CD4-positive, alpha-beta memory T cell (primary cell): ENCODE measurements at places on chromosomes 3 and 15.

DNA sequence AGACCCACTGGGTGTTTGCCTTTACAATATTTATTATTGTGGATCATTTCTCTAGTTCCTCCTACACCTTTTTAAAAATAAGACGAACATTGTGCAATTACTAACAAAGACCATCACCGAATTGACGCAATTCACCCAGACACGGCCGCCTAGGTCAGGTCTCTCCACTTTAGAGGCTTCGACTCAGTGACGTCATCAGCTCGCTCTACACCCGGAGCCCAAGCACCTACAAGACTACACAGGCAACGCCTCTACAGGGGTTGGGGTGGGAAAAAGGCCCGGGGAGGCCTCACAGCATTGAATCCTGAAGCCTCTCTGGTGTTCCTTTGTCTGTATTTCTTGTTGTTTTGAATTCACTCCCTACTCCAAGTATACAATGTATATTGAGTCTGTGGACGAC, 16.6 kb downstream of the ZIC4 start:
- DNase-seq: no peak

DNA sequence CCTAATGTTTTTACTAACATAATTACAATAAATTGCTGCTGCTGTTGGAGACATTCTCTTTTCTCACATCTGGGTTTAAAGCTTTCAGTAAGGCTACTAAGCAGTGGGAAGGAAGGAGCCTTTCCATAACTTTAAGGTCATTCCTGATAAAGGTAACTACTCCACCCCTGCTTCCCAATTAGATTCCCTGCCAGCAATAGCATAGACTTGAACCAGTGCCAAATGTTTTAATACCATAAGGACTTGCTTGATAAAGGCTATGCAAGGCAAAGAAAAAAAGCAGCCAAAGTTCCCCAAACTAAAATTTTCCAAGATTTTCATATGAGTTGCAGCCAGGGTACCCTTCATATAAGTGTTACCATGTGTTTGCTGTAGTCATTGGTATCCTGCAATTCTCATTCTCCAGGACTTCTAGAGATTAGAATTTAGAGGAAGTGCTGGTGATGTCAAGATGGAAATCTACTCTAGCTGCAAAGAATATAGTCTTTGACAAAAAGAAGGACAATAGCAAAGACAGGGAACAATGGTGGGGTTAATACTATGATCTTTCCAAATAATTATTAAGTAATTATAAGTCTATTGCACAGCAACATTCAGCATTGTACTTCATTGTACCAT, 106.1 kb downstream of the FILIP1L start:
- DNase-seq: no peak

- DNase-seq: no peak
Measured at GRCh38 chr15:36925653-36926426, 174.5 kb downstream of the MEIS2 start.

DNA sequence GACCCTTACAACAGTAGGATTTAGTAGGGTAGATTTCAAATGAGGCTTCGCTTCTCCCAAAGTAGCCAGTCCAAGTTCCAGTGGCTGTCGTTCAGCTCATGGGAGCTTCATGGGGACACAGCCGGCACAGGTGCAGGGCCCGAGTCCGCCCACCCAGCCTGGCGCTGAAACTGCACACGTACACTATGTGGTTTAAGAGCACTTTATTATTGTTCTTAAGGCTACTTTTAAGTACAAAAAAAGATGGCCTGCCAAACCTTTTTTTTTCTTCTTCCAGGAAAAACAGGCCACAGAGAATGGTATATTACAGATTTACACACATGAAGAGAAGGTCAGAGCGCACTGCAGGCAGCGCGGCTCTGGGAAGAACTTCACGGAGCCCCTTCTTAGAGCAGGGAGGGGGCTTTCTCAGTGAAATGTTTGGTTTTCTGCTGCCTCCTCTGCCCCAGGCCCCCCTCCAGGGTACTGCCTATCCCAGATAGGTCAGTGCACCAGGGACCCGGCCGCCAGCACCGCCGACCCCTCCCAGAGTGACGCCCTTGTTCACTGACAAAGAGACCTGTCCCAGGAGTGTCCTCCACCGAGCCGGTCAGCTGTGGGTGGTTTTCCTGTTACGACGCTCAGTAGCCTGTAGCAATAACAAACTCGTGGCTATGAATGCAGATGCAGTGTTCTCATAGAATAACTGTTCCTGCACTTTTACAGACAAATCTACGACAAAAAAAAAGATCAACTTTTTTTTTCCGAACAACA, 87.7 kb downstream of the VGLL4 start:
- no peak for DNase-seq

- DNase-seq: no peak
Measured at GRCh38 chr3:150149651-150150051, 179.0 kb upstream of the PFN2 start.

DNA sequence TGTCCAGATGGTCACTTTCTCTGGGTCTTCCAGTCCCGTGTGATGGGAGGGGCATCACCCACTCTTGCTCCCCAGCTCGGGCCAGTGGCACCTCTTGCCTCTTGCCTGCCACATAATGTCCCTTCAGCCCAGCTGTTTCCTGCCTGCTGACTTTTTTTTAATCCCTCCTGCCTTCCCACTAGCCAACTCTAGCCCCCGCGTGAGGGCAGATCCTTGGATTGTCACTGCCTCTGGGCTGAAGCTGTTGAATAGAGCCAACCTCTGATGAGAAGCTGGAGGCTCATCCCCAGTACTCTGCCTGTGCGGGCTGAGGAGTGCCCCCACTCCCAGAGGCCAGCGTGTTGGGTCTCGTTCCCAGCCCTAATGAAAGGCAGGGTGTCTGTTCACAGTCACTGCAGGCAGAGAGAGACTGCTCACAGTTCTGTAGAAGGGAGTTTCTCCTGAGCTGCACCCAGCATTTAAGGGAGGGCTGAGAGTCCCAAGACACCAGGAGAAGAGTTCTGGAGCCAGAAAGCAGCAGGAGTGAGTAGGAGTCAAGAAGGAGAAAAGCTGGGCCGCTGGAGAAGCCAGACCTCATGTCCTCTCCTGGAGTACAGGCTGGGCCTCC, 30.1 kb upstream of the TIMP4 start:
- no peak for DNase-seq

DNA sequence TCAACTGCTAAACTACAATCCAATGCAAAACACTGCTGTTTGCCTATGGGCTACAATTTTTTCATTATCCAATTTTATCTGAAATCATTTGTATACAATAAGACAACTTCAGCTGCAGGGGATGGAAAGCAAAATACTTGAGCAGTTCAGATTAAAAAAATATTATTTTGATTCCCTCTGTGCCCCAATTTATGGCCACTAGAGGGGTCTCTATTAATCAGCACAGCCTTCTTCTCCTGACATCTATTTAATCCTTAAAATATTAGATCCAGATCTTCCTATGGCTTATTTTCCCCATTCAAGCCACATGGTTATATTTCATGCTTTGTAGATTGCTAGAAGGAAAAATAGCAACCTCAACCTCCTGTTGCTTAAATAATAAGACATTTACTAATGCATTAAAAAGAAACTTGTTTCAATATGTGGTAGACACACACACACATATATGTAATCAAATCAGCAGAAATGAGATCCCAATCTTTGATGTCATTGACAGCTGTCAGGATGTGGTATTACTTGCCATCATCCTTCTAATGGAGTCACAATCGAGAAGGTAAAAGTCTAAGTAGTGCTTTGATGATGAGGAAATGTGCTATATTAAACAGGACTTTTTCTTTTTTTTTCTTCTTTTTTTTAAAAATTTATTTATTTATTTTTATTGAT, 104.2 kb downstream of the P2RY1 start:
- no peak for DNase-seq

DNA sequence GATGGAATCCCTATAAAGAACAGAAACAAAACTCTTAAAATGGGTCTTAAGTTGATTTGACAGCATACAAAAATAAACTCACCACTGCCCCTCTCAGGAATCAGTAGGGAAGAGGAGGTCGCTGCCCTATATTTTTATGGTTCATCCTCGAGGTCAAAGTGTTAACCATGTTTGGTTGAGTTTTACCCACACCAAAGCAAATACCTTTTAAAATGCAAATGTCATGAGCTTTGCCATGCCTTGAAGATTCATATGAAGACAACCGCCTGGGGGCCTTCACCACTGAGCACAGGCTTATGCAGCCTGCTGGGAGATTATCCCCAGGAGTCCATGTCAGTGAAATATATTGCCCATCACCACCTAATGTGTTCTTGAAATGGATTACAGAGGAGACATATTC, 66.1 kb downstream of the GLB1 start:
- DNase-seq: peak; percentile 72

DNA sequence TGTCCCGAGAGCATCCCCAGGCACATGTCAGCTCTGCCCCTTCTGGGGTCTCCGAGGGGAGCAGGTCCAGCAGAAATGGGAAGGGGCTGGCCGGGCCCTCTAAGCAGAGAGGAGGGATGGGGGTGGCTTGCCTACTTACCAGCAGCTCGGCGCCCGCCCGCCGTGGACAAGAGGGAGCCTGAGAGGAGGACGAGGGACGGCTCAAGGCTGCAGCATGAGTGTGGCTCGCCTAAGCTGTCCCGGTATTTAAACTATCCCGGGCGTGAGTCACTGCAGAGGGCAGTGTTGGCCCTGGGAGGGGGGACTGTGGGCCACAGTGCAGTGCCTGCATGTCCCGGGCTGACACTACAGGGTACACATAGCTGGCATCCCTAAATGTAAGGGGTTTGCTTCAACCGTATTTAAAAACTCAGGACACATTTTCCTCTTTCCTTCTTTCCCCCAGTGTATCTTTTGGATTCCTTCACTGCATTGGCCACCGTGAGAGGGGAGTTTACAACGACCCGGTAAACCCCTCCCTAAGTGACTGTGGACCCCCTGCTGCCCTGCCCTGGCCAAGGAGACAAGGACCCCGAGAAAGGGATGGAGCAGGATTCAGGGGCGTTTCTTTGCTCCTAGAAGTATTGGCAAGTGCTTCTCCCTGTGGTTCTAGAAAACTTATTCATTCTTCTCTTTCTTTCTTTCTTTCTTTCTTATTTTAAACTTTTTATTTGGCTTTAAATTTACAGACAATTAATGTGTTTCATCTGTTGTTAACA, at the start of gene LRRC15:
LRRC15 (minus strand) TSS at position 222 of the 758 bp plus-strand sequence. CDS start 8,700 bp downstream, outside the sequence.
- DNase-seq: no peak

- DNase-seq: no peak
Measured at GRCh38 chr3:8494327-8494726, 7.3 kb upstream of the LMCD1 start.

DNA sequence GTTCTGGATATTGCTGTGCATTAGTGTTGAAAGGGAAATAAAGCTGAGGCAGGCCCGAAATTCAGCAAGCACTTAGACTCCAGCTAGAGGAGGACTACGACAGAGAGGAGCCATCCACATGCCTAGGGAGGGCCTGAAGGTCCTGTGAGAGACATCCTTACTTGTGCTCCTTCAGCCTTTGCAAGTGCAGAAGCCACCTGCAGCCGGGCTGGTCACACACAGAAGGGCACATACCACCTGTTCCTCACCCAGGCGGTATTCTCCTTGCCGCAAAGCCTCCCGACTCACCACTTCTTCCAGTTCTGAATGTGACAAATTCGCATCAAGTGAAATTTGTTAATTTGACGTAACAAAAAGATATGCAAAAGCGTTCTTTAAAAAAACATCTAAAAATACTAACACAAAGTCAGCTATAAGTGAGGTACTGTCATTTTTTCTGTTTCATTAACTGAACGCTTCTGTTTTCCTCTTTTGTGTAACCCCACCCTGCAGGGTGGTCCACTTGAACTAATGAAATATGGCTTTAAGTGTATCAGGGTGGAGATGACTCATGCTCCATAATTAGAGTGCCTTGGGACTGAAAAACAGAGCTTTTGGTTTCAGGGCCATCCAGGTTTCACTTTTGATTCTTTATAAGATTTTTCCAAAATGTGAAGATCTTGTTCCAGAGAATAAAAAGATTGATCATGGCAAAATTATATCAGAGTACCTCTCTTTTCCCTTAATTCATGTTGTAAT, 467.9 kb upstream of the ATP11B start:
- DNase-seq: no peak

- DNase-seq: no peak
Measured at GRCh38 chr3:184380627-184381260, 890 bp downstream of the CHRD start.

GRCh38 chr3:188343894-188344293, 189.9 kb downstream of the LPP start:
- DNase-seq: no peak

GRCh38 chr3:188319569-188319968, 165.6 kb downstream of the LPP start:
- no peak for DNase-seq

GRCh38 chr15:101492766-101493692, 3.5 kb upstream of the PCSK6 start:
- DNase-seq: no peak

DNA sequence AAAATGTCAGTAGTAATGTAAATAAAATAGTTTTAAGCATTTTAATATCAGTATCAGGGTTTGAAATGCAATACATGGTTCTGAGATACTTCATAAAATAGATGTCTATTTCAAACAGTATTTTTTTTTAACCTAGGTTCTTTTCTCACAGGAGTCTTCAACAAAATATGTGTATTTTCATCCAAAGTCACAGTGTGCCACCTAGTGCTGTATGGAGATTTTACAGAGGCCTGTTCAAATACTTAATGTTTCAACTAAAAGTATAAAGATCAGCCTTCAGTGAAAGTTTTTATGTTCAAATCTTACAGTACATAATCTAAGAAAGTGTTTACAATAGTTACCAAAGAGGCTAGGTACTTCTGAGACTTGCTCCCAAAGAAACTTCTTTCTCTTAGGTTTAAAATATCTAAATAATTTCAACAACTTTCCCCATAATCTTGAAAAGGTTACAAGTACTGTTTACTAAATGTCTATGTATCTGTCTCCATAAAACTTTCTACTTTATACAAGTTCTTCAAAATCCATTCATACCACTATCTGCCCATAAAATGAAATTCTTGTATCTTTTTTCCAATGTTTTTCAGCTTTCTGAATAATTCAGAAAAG, 38.3 kb downstream of the SCAPER start:
- DNase-seq: peak; percentile 15

DNA sequence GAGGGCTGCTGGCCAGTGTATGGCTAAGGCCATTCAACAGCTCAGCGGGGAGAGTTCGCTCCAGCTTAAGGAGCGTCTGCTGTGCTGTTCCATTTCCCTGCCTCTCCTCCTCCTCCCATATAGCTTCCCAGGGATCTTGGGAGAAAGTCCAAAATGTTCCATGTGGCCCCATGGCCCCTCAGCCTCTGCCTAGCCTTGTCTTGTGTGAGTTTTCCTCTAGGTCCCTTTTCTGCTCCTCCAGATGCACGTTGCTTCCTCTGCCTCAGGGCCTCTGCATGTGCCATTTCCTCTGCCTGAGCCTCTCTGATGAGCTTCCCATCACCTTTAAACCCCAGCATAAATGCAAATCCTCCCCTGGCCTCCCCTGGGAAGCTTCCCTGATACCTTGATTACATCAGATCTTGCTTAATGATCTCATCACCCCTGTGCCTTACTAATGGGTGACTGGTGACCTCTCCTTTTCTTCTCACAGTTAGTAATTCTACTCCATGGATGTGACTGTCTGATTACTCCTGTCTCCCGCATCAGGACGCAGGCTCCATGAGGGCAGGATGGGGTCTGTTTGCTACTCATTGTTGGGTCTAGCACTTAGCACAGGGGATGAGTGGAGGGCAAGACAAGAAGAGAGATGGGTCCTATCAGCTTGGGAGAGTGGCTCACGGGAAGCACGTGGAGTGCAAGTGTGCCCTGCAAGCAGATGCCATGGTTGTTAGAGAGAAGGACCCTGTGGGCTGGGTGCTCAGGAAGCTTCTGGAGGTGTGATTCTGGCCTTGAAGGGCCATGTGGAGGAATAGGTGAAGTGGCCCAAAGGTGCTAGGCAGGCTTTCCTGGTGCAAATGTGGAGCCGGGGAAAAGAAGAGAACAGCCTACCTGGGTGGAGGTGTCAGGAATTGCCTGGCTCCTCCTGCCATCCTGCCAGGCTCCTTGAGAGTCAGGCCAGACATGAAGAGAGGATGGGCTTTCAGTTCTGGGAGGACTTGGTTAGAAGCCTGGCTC, 23.8 kb downstream of the ITGA11 start:
- no peak for DNase-seq
